Body of pancreas (tissue), 4 donors: ENCODE measurements at places on chromosomes 5 and 9.

DNA sequence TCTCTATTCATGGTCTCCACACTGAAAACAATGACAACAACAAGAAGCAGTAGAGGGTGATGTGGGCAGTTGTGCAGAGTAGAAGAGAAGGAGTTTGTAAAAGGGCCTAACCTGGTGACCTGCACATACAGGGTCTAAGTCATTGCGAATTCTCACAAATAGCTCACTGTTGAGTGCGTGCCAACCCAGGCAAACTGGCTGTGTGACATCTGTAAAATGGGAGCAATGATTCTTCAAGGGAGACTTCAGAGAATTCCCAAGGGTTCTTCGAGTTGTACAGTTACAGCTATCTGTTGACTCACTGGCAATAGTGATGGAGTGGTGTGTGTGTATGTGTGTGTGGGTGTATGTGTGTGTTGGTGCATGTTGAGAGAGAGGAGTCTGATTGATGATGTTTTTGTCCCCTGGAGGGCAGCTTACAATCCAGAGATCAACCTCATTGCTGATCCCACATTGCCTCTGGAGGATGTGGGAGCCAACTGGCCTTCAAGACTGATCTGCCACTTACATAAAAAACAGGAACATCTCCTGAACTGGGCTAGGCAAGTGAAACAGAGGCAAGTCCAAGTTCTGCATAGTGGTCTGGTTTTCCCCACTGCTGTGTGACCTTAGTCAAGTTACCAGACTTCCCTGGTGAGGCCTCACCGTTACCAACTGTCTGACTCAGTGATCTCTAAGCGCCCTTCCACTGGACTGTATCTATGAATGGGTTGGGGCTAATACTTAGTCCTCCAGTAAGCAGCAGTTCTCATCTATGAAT lies 3.2 kb downstream of the FAT2 start:
- no peak overlapping the region for H3K4me3 ChIP-seq
- no peak overlapping the region for H3K27ac ChIP-seq
- H3K27me3 ChIP-seq, result no peaks in the 10 kb centered on the region
- no peaks in the 10 kb centered on the region for H3K36me3 ChIP-seq
- DNase-seq, result no peak

DNA sequence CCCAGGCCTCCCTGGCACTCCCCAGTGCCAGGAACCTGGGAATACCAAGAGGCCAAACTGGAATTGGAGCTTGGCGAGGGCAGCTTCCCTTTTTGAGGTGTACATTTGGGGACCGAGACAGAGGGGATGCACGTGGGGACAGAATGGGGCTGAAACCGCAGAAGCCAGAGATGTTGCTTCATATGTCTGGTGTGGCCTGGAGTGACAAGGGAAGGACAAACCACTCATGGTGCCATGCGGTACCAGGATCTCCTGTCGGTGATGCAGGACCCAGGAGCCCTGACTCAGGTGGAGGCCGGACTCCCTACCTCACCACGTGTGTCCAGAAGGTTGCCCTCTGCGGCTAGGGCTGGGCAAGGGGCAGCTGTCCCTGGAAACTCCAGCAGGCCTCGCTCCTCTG lies 4.0 kb upstream of the CSF2 start:
- no peak overlapping the region for H3K4me3 ChIP-seq
- no peak overlapping the region for H3K27ac ChIP-seq
- DNase-seq, result no peak
- H3K4me1 ChIP-seq, result peaks cover 8% of the 10 kb centered on the region
- H3K27me3 ChIP-seq, result no peaks in the 10 kb centered on the region
- no peaks in the 10 kb centered on the region for H3K36me3 ChIP-seq

- no peak overlapping the region for H3K27ac ChIP-seq
- no peaks in the 10 kb centered on the region for H3K36me3 ChIP-seq
- no peak overlapping the region for H3K4me3 ChIP-seq
- DNase-seq, result no peak
- no peaks in the 10 kb centered on the region for H3K27me3 ChIP-seq
- H3K4me1 ChIP-seq, result peaks cover 7% of the 10 kb centered on the region
Observed at GRCh38 chr9:12878351-12878978, 103.6 kb downstream of the LURAP1L start.

DNA sequence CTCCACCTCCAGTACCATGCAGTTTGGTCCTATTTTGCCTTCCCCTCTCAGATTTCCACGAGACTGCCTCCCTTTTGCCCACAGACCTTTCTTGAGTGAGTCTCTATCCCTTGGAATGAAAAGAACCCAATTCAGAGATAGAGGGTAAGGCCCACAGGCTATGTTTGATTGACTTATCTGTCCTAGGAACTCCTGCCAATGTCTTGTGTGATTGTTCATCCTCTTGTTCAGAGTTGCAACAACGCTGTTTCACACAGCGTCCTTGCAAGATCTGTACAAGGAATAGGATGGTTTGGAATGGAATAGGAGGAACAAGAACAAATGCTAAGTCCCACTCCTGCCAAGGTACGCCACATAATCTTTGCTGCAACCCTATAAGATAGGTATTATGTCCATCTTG lies 142.2 kb upstream of the ABCA1 start:
- no peak overlapping the region for H3K27ac ChIP-seq
- H3K27me3 ChIP-seq, result no peaks in the 10 kb centered on the region
- no peaks in the 10 kb centered on the region for H3K36me3 ChIP-seq
- DNase-seq, result no peak
- H3K4me3 ChIP-seq, result no peak overlapping the region

DNA sequence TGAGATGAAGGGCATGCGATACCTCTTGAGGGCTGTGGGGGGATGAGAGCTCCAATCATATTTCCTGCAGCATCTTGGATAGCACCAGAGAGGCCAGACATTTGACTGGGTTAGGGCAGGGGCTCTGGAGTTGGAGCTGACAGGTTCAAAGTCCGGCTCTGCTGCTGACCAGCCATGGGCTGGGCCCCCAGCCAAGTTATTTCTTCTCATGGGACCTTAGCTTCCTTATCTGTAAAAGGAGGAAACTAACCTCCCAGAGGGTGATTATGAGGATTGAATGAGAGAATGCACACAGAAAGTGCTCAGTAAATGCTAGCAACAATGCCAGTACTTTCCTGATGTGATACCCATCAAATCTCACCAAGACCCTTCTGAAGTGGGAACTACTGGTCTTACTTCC lies 65.2 kb upstream of the SLC25A51 start:
- H3K4me1 ChIP-seq, result peaks cover 84% of the 10 kb centered on the region
- no peaks in the 10 kb centered on the region for H3K36me3 ChIP-seq
- no peaks in the 10 kb centered on the region for H3K27me3 ChIP-seq

DNA sequence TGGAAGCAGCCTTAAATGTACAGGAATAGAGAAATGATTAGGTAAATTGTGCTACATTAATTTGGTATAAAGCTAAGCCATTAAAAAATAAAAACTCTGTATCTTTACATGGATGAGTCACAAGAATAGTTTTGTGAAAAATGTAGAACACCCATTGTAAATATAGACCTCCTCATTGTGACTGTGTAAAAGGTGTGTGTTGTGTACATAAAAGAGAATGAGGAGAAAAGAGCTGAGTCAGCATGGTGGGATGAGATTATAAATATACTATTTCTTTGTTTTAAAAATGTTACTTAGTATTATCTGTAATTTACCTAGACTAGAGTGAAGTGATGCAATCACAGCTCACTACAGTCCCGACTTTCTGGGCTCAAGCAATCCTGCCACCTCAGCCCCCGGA lies 250.5 kb downstream of the KIAA0825 start:
- no peak overlapping the region for H3K27ac ChIP-seq
- no peaks in the 10 kb centered on the region for H3K36me3 ChIP-seq
- DNase-seq, result no peak
- H3K4me1 ChIP-seq, result peaks cover under 1% of the 10 kb centered on the region

DNA sequence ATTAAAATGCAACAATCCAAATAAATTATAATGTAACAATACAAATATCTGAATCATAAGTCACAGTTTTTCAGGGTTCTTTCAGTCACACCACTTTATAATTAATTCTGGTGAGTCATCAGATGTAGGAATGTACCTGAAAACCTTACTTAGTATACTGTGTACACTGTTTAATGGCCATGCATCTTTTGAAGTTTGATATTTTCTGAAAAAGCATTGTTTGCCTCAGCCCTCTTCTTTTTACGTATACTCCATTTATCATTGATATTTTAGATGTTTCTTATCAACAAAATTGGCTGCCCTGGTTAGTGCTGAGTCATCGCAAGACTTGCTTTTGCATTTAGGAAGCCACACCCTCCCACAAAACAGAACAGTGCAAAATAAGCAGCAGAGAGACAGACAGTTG lies 218.6 kb downstream of the PJA2 start:
- no peaks in the 10 kb centered on the region for H3K27me3 ChIP-seq
- DNase-seq, result no peak
- no peaks in the 10 kb centered on the region for H3K4me1 ChIP-seq
- no peaks in the 10 kb centered on the region for H3K36me3 ChIP-seq
